Vagina (tissue), 2 donors: ENCODE measurements at places on chromosomes 12 and 14.

DNA sequence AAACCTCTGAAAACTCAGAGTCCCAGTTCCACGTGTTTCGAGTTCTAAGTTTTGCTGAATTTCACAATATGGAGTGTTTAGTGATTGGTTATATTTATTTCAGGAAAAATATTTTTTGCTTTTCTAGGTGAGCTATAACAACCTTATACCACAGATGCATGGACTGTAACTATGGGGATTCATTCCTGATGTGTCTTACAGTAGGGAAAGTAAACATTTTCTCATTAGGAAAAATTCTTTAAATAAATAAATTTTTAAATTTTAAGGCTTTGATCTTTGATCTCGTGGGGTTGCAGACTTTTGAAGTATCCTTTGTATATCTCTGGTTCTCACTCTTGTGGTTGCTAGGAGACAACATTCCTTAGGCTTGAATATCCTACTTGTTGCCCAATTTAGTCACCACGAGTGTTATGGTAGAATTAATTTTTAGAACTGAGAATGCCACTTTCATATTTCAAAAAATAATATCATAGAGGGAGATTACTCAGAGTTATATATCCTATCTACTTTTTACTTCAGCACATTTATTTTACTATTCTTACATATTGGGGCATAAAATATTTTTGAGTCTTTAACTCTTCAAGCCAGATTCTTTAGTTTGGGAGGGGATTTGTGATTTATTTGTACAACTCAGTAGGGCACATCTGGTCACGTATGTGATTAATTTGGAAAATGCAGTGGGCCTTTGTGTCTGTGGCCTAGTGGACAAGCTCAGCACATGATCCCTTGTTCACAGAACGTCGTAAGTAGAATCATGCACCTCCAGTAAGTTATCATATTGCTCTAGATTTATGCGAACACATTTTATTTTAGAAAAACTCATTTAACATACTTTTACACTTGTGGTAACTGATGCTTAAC is 224.0 kb downstream of the TTC6 start:
- DNase-seq, result no peak

DNA sequence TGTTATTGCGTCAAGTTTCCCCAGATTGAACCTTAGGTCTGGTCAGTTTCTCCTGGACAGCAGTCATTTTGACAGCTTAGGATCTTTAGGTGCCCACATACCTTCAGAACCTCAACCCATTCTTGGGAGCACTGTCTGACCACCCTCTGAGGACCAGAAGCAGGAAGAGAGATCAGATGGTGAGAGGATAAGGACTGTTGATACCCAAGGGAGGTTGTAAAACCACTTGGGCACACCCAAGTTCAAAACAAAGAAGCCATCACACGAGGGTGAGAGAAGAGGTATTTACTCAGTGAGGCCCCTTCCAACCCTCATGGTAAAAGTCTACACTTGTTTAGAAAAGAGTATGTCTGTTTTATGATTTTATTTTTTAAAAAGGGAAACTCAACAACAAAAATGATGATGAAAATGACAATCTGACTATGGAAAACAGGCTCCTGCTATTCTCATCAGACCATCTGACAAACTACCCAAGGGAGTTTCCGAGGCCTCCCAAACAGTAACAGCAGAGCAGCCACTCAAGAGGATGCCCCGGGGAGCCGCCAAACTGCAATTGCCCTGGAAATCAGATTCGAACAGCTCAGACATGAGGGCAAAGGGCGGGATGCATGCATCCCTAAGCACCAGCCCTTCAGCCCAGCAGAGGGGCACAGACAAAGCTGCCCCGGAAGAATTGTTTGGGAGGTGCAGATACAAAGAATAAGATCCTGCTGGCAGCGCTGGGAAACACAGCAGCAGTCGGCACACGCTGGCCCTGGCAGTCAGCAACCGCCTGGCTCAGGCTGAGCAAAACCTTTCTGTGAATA is 162.6 kb upstream of the PLEKHG7 start:
- no peak for DNase-seq

GRCh38 chr14:28407996-28408395 is 358.6 kb upstream of the FOXG1 start:
- no peak for DNase-seq

DNA sequence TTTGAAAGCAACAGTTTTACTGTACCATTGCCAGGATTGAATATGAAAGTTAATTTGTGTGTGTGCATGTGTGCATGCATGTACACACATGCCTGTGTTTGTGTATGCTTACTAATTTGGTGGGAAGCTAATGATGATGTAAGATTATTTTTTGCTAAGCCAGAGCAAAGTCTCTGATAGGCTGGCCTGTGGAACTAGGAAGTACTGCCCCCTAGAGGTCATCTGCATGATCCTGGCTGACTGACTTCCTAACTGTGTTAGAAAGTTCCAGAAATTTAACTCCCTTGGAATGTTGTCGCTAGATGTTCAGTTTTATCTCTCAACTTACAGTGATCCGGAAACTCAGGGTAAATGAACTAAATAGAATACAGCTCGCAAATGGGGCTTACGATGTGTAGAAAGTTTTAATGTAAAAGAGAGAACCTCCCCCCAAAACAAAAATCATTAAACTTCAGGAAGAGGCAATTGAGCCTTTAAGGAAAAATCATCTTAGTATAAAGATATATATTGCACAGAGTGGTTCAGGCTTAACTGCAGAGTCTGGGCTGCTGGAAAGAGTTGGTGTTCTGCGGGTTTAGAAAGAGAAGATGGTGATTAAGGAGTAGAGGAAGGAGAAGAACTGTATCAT is 34.3 kb upstream of the SLC38A1 start:
- no peak for DNase-seq

GRCh38 chr12:103773109-103773910 is 67.7 kb downstream of the NT5DC3 start:
- no peak for DNase-seq

- DNase-seq, result no peak
These were observed 6.4 kb downstream of the STX2 start for GRCh38 chr12:130832561-130833209.

GRCh38 chr12:121957861-121958515 is 39.6 kb downstream of the CFAP251 start:
- DNase-seq, result no peak

GRCh38 chr14:101991352-101991751 is 27.0 kb downstream of the DYNC1H1 start:
- DNase-seq, result no peak

GRCh38 chr14:94062344-94062940 is 18.6 kb downstream of the DDX24 start:
- DNase-seq, result no peak

- DNase-seq, result no peak
These were observed 42.1 kb downstream of the CCDC85C start for GRCh38 chr14:99561864-99562263.

GRCh38 chr14:53011053-53011462 is 60.2 kb upstream of the FERMT2 start:
- DNase-seq, result peak; percentile 96

GRCh38 chr12:108218921-108219320 is 89.8 kb downstream of the WSCD2 start:
- no peak for DNase-seq

GRCh38 chr12:130164936-130165335 is 2.7 kb downstream of the FZD10 start:
- no peak for DNase-seq

DNA sequence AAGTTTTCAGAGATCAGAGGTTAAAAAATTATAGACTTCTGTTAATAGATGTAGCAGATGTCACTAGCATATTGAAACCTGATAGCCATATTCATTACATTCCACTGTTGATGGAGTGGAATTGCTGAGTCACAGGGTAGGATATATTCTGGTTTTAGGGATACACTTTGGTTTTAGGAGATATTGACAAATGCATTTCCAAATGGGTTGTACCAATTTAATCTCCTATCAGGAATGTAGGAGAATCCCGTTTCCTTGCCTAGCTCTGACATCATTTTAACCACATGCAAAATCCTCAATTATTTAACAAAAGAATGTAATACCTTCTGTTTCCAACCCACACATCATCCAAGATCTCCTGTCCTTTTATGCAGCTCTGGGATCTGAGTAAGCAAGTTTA is 30.7 kb upstream of the ESR2 start:
- no peak for DNase-seq

DNA sequence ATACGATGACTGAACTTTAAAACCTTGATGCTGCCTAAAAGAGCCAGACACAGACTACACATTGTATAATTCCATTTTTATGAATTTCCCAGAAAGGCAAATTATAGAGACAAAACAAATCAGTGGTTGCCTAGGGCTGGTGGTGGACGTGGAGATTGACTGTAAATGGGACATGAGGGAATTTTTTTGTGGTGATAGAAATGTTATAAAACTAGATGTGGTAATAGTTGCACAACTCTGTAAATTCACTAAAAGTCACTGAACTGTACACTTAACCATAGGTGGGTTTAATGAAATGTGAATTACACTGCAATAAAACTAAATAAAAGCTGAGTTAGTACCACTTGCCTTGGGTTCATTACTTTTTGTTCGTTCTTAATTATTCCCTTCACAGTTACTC is 72.1 kb downstream of the PLEKHA5 start:
- DNase-seq, result no peak

DNA sequence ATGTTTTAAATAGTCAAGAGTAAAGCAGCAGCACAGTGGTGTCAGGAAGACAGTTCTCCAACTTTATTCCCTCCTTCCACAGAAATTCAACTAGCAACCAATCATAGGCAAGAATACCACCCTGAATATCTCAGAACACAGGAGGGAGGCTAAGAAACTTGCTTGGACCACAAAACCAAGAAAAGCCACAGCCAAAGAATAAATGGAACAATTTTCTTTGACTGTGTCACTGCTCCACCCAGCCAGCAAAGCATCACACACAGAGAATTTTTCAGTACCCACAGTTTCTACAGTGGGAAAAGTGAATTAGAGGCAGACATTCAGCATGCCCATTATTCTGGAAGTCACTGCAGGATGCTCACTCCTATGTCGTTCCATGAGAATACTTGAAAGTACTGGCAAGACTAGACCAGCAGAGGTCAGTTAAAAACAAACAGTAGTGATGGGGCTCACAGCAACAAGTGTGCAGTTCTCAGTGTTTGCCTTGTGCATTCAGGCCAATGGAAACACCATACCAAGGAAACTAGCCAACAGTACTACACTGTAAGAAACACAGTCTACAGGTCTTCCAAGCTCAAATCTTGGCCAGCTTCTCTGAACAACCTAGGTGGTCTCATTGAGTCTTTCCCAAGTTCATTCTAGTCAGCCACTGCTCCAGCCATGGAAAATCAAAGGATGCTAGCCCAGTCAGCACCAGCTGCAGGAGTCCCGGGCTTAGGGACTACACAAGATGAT is 56.8 kb upstream of the FOXG1 start:
- no peak for DNase-seq

DNA sequence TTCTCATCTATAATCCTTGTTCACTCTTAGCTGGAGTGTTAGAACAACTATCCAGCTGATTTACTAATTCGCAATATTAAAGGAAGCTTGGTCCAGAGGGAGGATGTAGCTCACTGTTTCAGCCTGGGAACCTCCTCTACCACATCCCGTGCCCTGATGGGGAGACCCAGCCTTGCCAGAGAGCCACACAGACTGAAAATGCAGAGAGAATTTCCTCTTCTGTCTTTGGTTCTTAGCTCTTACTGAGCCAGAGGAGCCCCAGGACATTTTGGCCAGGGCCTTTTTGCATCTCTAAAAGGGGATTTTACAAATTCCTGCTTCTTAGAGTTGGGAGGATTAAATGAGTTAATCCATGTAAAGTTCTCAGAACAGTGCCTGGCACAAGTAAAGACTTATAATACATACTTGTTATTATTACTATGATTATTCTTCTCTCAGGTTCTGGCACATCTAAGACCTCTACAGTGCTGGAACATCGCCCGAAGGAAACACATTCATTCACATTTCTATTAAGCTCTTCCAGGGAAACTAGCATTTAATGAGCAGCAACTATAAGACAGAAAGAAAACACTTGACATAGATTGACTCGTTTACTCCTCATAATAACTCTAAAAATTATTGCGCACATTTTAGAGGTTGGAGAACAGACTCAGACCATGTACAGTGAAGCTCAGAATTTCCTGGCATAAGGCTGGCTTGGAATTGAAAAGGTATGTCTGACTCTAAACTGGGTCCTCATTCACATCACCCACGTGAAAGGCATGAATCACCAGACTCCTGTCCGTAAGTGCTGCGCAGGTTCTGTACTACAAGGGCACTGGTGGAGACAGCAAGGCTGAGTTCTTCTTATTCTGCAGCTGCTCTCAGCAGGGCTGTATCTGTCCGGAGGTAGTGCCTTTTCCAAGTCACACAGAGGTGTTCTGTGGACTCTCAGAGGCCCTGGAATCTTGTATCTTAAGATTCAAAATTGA is 27.8 kb upstream of the AEBP2 start:
- no peak for DNase-seq

- no peak for DNase-seq
These were observed 25.6 kb upstream of the MED13L start for GRCh38 chr12:116303066-116303465.

GRCh38 chr14:55706893-55707292 is 126.9 kb downstream of the KTN1 start:
- no peak for DNase-seq

GRCh38 chr12:77294016-77294415 is 228.6 kb upstream of the E2F7 start:
- no peak for DNase-seq

GRCh38 chr12:127984386-127985055 is 282.4 kb upstream of the TMEM132C start:
- no peak for DNase-seq

DNA sequence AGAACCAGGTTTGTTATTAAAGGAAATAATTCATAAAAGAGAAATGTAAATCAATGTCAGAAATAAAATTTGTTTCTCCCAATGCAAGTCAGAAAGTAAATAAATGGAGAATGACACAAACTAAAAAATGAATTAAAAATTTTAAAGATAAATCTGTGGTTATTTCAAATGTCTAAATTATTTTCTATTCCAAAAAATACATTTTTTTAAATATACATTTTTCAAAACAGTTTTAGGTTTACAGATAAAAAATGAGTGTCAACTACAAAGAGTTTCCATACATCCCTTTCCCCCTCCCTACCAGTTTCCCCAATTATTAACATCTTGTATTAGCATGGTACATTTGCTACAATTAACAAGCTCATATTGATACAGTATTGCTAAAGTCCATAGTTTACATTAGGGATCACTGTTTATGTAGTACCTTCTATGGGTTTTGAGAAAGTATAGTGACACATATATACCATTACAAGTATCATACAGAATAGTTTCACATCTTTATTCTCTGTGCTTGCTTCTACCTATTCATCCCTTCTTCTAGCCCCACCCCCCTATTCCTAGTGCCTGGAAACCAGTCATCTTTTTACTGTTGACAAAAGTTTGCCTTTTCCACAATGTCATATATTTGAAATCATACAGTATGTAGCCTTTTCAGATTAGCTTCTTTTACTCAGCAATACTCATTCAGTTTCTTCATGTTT is 104.2 kb downstream of the RALGAPA1 start:
- no peak for DNase-seq
